Activated T-helper 1 cell treated with anti-CD3 and anti-CD28 coated beads, Interleukin-2, amount 50 U/mL, for 16 hours (primary cell): ENCODE measurements at places on chromosomes 7 and 10.

DNA sequence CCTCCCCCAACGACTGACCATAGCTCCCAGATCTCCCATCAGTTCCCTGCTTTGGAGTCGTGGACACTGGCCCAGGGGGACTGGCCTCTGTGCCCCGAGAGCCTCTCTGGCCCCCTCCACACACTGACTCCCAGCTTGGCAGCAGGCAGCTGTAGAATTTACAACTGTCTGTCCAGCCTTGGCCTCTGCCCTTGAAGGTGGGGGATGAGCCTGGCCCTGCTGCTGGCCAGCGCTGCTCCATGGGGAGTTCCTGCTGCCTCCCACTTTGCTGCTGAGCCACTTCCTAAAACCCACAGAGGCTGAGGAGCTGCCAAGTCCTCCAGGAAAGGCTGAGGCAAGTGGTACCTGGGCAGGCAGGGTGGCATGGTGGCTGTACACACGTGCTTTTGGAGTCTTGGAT lies 147.1 kb downstream of the WDR11 start:
- DNase-seq: no peak

- no peak for DNase-seq
Observed at GRCh38 chr7:104818961-104819880, 194.8 kb upstream of the KMT2E start.

- DNase-seq: no peak
Observed at GRCh38 chr7:99485094-99485493, 12.4 kb downstream of the ZNF789 start.

DNA sequence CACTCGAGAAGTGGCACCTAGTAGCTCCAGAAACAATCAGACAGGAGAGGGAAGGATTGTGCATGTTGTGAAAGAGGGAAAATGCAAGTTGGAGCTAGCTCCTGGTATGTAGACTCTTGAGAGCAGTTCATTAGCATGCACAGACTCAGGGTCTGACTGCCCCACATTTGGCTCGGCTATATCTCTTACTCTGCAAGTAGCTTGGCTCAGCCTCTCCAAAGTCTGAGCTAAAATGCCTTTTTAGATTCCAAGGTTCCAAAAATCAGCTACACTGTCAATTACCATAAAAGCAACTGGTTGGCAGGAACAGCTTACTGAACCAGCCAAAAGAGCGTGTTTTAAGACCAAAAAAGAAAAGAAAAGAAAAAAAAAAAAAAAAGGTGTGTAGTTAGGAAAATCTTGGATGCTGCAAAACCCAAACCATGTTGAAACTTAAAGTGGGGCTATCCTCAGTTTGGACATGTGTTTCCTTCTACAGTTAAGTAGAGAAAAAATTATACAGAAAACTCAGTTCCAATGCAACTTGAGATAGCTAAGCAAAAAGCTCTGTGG lies 65.5 kb downstream of the MKX start:
- no peak for DNase-seq

GRCh38 chr7:133196856-133197612 lies 55.8 kb upstream of the EXOC4 start:
- DNase-seq: no peak

DNA sequence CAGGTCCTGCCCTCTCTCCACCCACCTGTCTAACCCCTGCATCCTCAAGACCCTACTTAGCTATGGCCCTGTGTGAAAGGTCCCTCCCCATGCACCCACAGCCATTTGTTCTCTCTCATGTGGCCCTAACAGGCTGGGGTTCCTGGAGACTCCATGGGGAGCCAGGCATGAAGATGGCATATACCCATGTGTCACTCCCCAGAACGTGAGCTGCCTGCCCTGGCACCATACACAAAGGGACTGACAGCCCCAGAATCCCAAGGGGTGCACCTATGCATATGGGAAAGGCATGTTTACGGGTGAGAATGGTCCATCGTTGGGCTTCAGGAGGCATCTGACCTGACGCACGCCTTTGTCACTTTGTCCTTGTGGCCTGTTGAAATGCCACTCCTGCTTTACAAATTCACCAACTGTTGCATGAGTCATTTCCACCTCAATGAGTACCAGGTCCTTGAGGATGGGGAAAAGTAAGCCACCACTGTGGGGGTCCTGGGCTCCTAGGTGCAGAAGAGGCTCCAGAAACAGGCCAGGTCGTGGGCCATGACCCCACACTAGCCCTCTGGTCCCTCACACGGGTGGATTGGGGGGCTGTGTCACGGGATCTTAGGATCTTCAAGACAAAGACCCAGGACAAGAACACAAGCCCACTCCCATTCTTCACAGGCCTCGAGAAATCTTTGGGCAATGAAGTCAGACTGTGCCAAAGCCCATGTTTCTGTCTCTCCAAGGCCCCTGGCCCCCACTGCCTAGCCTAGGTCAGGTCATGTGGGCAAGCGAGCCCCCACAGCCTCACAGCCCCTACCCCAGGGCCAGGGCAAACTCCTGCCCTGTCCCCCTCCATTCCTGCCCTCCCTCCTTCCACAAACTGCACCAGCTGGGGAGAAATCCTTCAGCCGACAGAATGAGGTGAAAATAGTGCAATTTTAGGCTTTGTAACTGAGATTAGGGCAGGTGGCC lies 8.6 kb downstream of the GPRIN2 start:
- no peak for DNase-seq

GRCh38 chr7:66419210-66419609 lies 209.5 kb upstream of the KCTD7 start:
- DNase-seq: no peak

- DNase-seq: no peak
Observed at GRCh38 chr10:103895411-103896186, 22.4 kb downstream of the STN1 start.

DNA sequence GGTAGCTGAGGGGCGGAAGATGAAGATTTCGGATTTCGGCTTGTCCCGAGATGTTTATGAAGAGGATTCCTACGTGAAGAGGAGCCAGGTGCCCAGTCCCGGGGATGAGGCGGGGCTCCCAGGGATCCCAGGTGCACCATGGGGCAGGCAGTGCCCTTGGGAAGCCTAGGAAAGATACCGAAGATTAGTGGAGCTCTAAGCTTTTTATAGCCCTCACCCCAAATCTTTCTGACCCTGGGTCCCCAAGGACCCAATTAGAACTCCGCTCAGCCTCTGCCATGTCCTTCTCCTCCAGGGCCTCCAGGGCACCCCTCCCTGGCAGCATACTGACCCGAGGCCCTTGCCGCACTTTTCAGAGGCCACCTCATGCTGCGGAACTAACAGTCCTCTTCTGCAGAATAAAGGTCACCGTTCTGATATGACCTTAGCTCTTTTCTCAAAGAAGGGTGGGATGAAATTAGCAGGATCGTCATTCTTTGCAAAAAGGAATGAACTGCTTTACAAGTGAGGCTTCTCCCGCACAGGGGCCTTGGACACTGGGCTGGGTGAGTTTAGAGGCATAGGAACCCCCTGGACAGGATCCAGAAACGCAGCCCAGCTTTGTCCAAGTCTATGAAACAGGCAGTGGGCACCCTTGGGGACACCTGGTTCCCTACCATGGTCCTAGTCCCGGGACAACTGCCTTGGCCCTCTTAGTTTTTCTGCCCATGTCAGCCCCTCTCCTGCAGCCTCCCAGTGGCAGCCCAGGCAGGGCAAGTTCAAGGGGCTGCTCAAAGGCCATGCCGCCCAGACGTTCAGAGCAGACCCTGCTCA lies 17.9 kb upstream of the CSGALNACT2 start:
- no peak for DNase-seq

DNA sequence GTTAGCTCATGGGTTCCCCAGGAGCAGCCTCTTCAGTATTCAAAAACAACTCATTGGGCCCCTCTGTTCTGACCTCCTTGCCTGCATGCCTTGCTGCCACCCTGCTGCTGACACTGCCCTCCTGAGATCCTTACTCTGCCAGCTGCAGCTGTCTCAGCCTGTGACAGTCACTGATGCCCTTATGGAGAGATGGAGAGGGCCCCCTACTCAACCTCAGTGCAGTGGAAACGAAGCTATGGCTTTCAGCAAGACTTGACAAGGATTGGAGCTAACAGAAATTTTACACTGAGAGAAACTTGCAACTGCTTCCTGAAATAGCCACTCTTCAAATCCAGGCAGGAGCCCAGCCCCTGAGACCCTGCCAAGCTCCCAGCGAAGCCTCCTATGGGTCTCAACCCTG lies 678.3 kb upstream of the C7orf33 start:
- no peak for DNase-seq

DNA sequence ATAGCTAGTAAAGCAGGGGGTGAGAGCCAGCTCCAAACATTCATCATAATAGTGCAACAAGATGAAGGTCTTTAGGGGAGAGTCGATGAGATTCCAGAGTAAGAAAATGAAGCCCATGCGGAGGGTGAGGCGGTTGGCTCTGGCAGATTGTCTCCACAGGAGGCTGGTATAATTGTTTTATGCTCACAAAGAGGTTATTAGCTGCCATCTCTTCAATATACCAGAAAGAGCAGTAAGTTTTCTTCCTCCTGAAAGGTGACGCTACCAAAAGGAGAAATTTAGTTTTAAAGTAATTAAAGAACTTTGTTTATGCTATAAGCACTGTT lies 59.2 kb upstream of the KCNIP2 start:
- DNase-seq: no peak

- DNase-seq: no peak
Observed at GRCh38 chr10:34397324-34397723, 417.8 kb downstream of the PARD3 start.

GRCh38 chr10:15123749-15124184 lies 26.6 kb downstream of the RPP38 start:
- no peak for DNase-seq

- DNase-seq: no peak
Observed at GRCh38 chr10:124693396-124693795, 50.8 kb downstream of the FAM53B start.

DNA sequence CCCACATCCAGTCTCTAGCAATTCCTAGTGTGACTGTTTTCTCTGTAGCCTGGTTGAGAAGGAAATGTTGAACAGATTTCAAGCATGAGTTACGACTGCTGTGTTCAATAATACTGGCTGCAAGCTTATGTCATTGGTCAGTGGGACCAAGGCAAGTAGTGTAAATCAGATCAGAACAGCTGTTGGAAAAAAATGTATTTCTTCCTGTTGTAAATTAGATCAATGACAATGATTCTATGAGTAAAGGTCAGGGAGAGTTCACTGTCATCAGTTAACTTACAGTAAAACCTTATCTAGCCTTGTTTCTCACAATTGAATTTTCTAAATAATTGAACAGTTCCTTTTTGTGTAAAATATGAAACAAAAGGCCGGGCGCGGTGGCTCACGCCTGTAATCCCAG lies 6.7 kb downstream of the OTUD1 start:
- DNase-seq: no peak

DNA sequence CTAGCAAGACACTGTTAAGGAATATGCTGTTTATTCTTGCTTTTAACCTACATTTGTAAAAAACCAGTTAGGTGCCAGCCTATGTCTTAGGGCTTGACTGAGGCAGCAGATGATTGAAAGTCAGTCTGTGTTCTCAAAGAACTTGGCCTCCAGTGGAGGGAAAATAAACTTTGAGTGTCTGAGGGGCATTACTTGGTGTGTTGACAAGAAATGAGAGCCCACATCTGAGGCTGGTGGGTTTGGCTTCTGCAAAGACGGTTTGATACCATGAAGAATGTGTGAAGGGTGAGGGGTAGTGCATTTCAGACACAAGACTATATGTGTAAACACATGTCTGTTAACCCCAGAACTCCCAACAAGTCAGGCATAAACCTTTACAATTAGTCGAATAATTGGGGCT lies 28.5 kb downstream of the CCSER2 start:
- DNase-seq: no peak

GRCh38 chr7:17626235-17626634 lies 314.1 kb downstream of the SNX13 start:
- no peak for DNase-seq

DNA sequence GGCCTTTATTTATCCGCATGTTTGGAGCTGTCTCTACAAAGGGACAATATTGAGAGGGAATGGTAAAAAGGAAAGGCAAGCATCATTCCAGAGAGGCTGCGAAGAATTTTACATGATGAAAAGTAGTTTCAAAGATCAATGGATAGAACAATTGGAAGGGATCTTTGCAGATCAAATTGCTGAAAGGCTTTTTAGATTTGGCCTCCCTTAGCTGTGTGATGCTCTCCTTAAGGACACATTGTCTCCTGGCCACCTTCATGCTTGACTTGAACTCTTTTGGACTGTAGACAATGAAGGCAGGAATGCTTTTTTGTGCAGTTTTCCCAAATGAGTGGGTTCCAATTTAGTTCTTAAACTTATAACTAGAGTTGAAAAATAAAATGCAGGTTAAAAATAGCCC lies 344.7 kb downstream of the ARL4A start:
- no peak for DNase-seq

- DNase-seq: no peak
Observed at GRCh38 chr7:44965441-44965903, 13.3 kb downstream of the MYO1G start.

DNA sequence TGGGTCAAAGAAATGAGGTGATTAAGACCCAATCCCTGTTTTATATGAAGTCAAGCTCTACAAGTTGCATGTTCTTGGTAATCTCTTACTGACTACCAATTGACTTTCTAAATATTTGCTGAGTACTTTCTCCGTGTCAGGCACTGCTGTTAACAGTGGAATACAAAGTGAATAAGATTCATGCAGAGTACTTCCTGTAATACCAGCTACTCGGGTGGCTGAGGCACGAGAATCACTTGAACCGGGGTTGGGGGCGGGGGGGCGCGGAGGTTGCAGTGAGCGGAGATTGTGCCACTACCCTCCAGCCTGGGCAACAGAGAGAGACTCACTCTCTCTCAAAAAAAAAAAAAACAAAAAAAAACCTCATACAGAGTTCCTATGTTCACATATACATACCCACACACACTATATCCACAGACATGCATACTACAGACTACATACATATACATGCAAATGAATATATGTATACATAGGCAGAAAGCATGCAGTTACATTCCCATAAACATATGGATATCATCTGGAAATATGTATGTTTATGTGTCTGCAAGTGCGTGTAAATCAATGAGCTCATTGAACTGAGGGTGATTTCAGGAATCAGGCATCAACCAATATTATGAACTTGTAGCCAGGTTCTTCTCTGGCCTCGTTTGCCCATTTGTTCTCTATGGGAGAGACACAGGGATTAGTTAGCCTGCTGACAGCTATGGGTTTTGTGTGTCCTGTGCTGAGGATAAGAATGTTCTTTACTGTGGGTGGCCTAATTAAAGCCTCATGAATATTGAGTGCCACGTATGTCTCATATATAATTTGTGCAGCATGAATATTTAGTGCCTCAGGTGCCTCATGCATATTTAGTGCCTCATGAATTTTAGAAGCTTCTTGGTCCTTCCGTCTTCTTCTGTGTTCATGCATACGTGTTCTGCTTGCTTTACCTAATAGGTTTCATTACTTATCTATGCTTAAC lies 73.9 kb downstream of the BICC1 start:
- no peak for DNase-seq

DNA sequence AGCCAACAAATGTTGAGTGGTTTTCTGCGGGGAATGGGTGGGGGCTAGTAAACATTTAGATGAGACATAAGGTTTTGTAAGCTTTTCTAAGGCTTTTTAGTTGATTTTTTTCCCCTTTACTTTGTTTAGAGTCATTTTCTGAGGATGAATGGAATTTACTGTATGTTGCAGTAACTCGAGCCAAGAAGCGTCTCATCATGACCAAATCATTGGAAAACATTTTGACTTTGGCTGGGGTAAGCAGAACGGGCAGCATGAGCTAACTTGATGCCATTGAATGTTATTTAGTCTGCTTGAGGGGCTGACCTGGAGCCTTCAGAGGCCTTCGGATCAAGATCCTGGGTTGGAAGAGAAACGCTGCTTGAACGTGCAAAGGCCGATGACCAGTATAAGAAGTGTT lies 37.3 kb downstream of the FBH1 start:
- no peak for DNase-seq

GRCh38 chr10:4384245-4384644 lies 441.8 kb upstream of the AKR1E2 start:
- no peak for DNase-seq

- no peak for DNase-seq
Observed at GRCh38 chr10:35600193-35600592, 4.9 kb upstream of the GJD4 start.
